Stimulated activated CD8-positive, alpha-beta memory T cell treated with anti-CD3 and anti-CD28 coated beads, Interleukin-7, amount 100 ng/mL, for 1 hour (primary cell): ENCODE measurements at places on chromosomes 2 and 18.

DNA sequence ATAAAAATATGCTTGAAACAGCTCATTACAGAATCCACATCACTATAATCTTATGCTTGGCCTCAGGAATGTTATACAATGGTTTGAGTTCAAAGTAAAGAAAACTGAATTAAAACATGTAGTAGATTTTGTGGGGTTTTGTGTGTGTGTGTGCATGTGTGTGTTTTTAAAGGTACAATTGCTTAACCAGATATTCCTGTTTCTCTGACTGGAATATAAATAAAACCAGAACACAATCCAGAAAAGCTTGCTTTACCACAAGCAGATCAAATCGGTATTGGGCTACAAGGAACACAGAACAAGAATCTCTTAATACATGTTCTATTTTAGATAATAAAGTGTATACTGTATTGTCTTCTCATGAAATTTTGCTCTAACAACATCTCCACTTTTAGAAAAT is 110.0 kb downstream of the TMEM247 start:
- DNase-seq, result no peak

GRCh38 chr2:129765326-129765677 is 214.2 kb upstream of the RAB6C start:
- DNase-seq, result no peak

DNA sequence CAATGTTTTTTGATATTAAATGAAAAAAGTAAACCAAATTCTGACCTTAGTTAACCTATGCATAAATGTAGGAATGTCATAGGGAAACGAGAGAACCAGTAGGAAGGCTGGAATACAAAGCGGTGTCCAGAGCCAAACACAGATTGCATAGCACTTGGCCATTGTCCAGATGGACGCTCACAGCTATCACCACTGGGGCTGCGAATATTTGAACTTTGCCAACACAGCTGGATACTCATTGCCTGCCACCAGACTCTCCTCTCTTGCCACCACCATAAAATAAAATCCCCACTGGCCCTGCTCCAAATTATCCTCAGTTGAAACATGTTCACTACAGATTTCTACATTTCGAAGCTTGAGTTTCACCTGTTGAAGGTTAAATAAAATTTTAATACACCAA is 159.3 kb upstream of the GULP1 start:
- no peak for DNase-seq

DNA sequence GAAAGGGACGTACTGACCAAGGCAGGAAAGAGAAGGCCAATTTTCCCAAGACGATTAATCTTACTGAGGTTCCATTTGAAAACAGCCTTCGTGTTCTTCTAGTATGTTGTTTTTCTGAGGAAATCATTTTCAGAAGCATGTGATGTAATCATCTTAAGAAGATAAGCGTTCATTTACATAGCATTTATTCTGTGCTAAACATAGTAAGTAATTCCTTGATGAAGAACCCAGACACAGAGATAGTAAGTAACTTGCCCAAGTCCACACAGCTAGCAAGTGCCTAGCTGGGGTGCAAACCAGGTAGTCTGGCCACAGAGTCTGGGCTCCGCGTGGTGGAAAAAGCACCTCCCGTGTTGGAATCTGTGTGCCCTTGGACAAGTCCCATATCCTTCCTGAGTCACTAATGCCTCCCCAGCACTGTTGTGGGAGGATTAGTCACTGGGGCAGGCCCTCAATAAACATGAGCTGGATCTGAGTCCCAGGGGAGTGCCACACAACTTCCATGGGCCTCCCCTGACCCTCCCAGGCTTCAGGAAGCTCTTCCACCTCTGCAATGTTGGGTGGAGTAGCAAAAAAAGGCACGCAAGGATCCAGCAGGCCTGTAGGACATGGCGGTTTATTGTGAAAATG is 26.9 kb upstream of the ASAP2 start:
- no peak for DNase-seq

GRCh38 chr2:168650139-168650538 is 152.3 kb upstream of the NOSTRIN start:
- DNase-seq, result no peak

DNA sequence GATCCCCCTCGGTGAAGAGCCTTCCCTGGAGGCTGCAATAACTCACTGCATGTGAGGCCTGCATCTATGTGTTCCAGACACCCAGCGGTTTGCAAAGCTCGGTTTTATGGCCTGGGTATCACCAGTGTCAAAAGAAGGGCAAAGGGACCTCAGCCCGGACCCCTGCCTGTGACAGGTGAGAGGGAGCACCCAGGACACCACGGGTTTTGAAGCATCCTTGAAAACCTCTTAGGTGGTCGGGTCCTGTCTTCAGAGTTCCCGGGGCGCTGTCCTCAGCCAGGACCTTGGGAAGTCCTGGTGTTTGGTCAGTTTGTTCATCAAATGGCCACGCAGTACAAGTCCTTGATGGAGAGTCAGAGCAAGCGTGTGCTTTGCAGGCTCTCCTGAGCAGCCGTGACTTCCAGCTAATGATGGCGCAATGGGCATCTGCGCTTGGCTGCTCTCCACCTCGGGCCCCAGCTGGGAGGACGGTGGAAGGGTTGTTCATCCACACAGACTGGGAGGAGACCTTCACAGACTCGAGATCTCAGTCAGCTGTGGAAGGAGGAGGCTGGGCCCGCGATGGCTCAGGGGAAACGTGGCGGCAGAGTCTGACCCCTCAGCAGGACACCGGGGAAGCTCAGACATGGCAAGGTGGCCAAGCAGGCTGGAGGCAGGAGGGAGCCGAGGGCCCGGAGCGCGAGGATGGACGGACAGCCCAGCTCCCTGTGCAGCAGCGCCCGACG is 113.1 kb upstream of the GPC1 start:
- DNase-seq, result no peak

DNA sequence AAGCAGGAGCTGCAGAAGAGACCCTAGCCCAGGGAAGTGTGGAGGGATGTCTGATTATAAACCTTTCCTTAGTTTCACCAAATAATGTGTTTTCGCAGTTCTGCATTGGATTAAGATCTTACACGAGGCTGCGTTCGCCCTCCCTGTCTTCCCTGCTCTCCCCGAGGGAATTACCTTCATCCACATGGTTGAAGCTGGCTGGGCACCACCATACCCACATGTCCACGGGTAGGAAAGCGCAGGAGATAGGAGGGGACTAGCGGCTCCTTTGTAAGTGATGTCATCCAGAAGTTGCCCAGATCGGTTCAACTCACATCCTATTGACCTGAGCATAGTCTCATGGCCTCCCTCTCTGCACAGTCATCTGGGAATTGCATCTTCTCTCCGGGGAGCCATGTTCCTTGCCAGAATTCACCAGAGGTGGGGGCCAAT is 1.1 kb downstream of the TTL start:
- no peak for DNase-seq

DNA sequence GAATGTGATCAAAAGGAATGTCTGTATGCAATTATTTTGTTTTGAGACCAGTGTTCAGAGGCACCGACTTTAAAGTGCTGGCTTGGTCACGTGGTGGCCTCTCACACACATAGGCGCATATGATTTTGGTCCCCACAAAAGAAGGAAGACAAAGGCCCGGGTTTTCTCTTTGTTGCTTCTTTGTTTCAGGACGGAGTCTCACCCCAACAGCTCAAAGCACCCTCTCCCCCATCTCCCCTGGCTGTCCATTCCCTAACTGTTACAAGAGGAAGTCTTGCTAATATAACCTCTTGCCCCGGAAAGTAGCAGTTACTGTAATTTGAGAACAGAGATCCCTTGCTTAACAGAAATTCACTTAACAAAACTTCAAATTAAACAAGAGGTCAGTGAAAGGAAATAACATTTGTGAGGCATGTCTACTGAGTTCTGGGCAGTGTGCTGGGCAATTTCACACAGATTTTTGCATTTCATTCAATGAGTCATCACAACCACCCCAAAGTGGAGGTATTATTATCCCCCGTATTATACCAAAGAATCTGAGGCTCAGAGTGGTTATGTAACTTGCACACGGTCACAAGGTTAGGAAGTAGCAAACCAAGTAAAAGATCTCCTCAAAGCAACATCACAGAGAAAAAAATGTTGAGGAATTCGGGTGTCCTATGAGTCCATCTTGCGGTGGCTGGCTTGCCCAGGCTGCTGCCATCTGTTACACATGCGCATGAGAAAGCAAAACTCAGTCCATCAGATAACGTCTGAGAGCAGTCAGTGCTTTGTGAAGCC is 75.8 kb downstream of the SDC1 start:
- DNase-seq, result no peak

GRCh38 chr2:23513245-23513871 is 128.4 kb downstream of the KLHL29 start:
- no peak for DNase-seq

- DNase-seq, result no peak
These were observed 100.3 kb downstream of the MBP start for GRCh38 chr18:77032181-77032701.
